SW 1271 (cell line): ENCODE measurements at places on chromosomes 5 and 9.

DNA sequence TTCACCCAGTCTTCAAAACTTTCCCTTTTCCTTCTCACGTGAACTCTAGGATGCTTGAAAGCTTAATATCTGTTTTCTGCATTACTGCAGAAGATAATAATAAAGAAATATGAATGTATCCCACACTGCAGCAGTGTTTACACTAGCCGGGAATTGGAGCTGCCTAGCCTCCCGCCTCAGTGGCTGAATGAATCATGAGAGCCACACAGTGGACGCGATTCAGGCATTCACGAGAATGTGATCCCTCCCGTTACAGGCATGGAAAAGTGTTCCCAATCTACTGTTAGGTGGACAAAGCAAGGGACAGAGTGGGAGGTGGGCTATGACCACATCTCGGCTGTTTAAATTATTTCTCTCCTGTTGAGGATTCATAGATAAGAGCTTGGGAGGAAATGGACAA is 69.4 kb upstream of the CTSL start:
- DNase-seq: no peak

- DNase-seq: no peak
Measured at GRCh38 chr9:134552349-134552990, 89.1 kb upstream of the COL5A1 start.

GRCh38 chr5:35417040-35417439 is 186.8 kb upstream of the PRLR start:
- DNase-seq: no peak

DNA sequence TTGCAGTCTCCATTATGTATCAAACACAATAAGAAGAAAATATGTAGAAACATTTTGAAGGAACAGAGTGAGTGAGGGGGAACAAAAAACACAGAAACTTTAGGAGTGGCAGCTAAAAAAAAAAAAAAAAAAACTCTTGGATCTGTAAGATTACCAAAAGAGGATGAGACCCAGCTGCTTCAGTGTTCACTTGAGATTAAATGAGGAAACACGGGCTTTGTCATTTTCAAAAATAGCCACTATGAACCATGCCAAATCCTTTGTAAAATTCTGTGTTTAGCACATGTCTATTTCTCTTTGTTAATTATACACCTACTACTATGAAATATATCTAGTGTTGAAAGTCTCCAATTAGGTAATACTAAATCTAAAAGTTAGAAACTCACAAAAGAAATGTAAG is 485.9 kb downstream of the EFNA5 start:
- no peak for DNase-seq

- no peak for DNase-seq
Measured at GRCh38 chr5:98986587-98986986, 57.8 kb upstream of the CHD1 start.

GRCh38 chr9:113879911-113880310 is 3.8 kb downstream of the ZNF618 start:
- no peak for DNase-seq

DNA sequence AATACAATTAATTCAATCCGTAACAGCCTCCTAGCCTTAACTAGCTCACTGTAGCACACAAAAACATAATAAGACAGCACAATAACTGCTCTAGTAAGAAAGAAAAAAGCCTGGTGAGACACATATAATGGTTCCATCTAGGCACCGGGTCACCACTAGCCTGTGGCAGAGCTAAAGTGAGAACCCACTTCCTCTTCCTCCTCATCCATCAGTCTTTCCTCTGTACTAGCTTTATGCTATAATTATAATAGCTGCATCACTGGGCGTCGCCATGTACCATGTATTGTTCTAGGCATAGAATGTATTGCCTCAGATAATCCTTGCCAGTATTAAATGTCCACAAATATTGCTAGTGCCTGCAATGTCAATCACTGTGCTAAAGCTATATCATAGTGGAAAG is 23.1 kb downstream of the ADRB2 start:
- no peak for DNase-seq

- no peak for DNase-seq
Measured at GRCh38 chr9:35287987-35288632, 126.3 kb downstream of the UNC13B start.

DNA sequence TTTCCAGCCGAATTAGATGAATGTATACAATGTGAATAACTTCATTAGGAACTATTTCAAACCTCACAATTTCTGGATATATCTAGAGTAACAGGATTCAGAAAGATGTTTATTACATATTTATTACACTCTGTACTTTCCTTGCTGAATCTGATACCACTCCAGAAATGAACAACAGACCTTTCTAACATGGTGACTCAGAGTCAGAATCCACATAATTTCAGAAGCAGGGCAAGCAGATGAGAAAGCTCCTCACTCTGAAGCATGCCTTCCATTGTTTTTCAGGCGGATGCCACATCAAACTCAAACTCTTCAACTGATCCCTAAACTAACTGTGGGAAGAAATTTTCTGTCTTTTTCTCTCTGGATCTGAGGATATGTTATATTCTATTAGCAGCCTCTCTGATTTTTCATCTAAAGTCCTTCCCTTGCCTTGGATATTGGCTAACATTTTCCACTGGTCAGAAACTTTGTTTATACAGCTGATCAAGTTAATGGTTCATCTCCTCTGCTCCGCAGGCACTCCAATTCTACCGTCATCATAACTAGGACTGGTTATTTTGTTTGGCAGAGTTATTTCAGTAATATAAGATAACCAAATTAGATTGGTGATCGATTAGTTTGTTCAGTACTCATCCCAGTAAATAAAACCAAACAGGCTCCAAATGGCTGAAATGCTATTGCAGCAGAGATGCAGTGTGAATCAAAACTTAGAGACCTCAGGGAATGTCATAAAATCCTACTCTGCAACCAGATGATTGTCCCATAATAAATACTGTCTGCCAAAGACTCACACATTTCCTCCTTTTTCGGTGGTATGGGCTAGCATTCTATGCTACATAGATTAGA is 556.0 kb downstream of the EBF1 start:
- no peak for DNase-seq

GRCh38 chr9:121357011-121357410 is 13.0 kb downstream of the STOM start:
- DNase-seq: no peak

GRCh38 chr9:3480353-3480655 is 45.5 kb downstream of the RFX3 start:
- no peak for DNase-seq

GRCh38 chr5:155293605-155294178 is 280.1 kb downstream of the KIF4B start:
- DNase-seq: no peak

DNA sequence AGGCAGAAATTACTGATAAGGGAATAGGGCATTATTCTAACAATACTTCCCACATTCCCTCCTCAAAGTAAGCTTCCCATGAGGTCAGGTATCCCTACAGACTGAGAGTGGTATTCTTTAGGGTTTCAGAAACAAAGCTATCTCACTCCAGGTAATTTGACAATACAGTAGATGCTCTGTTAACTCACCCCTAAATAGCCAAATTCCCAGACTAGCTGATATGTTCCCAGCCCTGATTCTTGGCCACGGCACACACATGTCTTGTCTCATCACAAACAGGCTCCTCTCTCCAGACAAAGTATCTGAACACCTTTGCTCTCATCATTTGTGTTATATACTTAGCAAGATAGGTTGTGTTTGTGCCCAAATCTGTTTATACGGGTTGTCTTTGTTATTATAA is 139.9 kb downstream of the ZNF608 start:
- DNase-seq: no peak

GRCh38 chr5:142576303-142576702 is 109.6 kb downstream of the FGF1 start:
- DNase-seq: no peak

DNA sequence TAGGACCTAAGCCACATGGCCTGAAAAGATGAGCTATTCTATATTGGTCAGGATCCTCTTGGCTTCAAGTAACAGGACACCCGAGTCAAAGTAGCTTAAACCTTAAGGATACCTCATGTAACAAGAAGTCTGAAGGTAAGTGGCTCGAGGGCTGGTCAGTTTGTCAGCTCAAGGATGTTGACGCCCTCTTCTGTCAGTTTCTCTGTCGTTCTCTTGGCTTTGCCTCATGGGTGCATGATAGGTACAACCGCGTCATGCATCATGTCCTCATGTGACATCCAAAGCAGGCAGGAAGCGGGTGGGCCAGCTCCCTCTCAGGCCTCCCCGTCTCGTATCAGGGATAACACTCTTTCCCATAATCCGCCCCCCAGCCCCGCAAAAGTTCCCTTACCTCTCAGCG is 22.1 kb upstream of the TCERG1 start:
- DNase-seq: no peak

- DNase-seq: no peak
Measured at GRCh38 chr5:14242871-14243383, 99.8 kb downstream of the TRIO start.

DNA sequence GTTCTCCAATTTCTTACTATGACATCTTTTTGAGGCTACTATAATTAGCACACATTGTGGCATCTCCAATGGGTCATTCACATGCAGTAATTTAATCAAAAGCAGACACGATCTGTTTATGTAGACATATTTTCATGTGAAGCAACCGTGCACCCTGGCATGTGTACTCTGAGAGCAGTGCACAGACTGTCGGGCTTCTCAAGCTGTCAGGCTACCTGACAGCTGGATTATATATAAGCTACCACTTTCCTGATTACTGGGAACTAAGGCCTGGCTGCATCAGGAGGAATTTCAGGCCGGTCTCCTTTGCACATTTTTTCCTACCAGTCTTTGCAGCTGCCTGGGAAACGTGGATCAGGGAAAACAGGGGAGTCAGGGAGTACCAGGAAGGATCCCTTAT is 197.5 kb downstream of the MAPKAP1 start:
- no peak for DNase-seq

DNA sequence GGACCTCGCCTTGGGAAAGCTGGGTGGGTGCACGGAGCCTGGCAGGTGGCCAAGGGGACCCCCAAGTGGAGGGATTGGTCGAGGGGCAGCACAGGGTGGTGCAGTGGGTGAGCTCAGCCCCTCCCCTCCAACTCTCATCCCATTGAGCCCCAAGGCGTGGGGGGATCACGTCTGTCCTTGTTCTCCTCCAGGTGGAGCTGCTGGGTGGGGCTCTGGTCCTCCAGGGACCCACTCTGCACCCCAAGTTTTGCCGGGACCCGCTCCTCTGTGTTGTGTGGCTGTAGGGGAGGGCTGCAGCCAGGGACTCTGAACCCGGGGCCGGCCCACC is 3.6 kb upstream of the FUT7 start:
- DNase-seq: no peak

DNA sequence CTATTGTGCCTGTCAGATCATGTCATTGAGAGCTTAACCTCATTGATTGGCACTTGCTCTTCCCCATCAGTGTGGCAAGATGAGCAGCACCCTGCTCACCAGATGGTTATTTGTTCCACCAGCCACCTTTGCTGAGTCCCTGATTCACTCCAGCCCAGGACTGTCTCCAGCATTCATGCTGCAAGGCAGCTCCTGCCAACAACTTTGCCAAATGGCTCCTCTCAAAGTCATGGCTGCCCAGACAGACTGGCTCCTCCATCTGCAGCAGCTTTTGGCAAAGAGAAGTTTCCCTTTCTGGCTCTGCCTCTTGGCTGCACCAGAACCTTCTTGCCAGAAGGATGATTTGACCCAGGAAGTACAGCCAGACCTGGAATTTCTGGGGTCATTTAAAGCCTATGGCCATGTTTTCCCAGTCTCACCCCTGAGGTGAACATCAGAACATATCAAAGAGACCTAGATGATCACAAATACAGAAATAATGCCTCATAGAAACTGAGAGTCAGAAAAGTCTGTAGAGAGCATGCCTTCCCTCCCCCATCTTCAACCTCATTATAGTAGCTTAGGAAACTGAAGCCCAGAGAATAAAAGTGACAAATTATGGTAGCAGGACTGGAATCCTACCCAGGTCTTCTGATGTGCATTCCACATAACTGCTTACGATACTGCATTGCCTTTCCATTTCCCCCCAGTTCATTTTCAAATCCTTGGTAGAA is 10.4 kb downstream of the PPP2R2B start:
- DNase-seq: no peak

DNA sequence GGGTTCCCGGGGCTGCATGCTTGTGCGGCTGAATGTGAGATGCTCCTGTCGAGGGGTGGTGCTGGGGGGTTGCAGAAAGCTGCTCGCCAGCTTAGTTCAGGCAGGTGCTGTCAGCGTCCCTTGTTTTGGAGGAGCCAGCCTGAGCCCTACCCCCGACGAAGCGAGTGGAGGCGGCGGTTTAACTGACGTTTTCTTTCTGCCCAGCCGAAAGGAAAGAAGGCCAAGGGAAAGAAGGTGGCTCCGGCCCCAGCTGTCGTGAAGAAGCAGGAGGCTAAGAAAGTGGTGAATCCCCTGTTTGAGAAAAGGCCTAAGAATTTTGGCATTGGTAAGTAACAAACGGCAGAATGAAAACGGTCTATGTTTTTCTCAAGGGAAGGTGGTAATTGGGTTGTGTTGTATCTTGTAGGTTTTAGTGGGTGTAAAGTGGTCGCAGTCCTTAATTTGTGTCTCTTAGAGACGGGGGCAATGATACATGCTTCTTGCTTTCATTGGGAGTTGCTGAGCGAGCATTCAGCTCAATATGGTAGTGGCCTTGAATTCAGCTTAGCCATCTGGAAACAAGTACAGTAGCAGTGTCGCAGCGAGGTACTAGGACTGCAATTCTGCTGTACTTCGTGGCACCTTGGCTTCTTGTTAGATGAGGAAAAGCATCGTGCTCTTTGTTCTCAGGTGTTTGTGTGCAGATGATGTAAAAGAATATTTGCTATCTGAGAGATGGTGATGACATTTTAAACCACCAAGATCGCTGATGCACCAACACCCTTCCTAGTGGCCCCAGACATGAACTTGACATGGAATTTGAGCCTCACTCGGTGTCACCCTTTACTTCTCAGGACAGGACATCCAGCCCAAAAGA is 928 bp downstream of the RPL7A start:
- no peak for DNase-seq

GRCh38 chr5:58060996-58061395 is 398.9 kb downstream of the PLK2 start:
- DNase-seq: no peak
